Stimulated activated CD4-positive, alpha-beta T cell treated with anti-CD3 and anti-CD28 coated beads, Interleukin-4, amount 100 ng/mL, for 1 hour (primary cell): ENCODE measurements at places on chromosomes 2 and 18.

DNA sequence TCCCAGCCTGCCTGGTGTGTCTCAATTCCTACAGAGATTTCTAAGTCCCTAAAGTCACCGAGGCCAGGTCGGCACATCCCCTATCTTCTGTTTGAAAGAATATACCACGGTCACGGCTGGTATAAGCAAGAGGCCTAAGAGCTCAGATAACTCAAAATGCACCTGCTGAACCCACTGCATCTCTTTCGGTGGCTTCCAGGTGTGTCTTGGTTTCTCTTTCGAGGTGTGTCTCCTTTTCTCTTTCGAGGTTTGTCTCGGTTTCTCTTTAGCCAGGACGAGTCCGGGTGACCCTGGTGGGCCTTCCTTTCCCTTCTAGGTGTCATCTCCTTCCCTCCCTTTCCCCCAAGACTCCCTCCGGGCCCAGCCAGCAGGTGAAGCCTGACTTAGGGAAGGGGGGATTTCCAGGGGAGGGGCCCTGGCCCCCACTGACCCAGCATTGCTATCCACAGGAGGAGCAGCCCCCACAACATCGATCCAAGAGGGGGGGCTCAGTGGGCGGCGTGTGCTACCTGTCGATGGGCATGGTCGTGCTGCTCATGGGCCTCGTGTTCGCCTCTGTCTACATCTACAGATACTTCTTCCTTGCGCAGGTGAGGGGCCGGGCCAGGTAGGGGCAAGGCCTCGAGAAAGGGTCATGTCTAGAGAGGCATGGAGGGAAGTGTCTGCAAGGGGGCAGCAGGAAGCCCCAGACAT lies 8.4 kb downstream of the ITM2C start:
- DNase-seq = no peak

GRCh38 chr2:16166327-16166981 lies 226.1 kb downstream of the MYCN start:
- DNase-seq = no peak

GRCh38 chr2:47907039-47907781 lies 912 bp upstream of the FBXO11 start:
- DNase-seq = peak; percentile 33

- DNase-seq = no peak
Measured at GRCh38 chr18:6215888-6216287, 198.8 kb downstream of the L3MBTL4 start.

DNA sequence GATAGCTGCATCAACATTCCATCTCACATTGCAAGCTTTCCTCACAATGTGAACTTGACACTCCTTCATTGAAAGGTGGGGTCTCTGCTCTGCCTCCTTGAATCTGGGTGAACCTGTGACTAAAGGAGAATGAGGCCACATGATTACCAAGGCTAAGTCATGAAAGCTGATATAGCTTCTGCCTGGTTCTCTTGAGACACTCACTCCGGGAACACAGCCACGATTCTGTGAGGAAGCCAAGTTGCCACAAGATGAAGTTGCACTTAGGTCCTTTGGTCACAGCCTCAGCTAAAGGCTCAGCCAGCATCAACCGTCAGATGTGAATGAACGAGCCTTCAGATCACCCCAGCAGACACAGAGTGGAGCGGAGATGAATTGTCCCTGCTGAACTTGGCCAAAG lies 94.7 kb upstream of the FAM136A start:
- no peak for DNase-seq

GRCh38 chr2:74690571-74690970 lies 36.5 kb downstream of the SEMA4F start:
- no peak for DNase-seq
